Hepatocyte (in vitro differentiated cells): ENCODE measurements at places on chromosomes 11 and 22.
A peak's percentile ranks its signal among the peaks of the same experiment; 100 is the strongest.

DNA sequence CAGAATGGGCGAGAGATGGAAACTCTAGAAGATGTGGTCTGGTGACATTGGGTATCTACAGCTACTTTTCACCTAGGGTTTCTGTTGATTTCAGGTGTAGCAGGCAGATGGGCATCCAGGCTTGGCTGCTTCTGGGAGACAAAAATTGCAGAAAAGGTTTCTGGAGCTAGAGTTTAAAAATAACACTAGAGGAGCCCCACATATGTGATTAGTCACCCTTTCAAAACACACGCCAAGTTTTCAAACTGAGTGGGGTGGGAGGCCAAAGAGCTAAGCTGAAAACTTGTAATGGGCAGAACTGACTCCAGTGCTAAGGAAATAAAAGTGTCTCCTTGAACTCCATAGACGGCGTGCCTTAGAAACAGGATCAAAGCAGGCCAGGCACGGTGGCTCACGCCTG is 80.8 kb downstream of the GRK3 start:
- DNase-seq: no peak

DNA sequence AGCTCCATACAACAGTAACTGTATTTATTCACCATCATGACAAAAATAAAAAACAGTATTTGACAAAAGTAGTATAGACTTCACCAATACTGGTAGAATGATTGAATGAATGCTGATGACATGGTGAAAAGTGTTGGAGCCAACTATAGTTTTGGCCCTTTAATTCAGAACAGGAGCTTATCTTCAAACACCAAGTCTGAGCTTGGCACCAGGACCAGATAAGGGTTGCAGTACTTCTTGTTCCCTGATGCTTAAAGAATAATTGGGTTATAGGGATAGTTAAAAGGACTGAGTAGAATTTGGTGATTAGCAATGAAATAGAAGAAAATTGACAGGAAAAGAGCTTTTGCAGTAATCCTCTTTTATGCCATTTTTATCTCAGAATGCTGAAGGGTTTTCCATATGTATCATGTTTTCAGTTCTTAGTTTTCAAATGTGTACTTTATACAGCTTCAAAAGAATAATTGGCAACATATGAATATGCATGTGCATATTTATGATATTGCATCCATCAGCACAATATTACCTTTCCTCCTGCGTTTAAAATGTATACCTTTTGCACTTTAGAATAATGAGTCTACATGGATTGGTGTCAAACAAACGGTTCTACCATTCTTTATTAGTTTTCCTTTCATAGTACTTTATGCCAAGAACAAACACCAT is 214.2 kb upstream of the ARHGAP42 start:
- DNase-seq: no peak

- no peak for DNase-seq
Observed at GRCh38 chr11:106624377-106624776, 393.9 kb downstream of the GUCY1A2 start.

- no peak for DNase-seq
Observed at GRCh38 chr22:47457509-47458300, 695.3 kb downstream of the TBC1D22A start.

DNA sequence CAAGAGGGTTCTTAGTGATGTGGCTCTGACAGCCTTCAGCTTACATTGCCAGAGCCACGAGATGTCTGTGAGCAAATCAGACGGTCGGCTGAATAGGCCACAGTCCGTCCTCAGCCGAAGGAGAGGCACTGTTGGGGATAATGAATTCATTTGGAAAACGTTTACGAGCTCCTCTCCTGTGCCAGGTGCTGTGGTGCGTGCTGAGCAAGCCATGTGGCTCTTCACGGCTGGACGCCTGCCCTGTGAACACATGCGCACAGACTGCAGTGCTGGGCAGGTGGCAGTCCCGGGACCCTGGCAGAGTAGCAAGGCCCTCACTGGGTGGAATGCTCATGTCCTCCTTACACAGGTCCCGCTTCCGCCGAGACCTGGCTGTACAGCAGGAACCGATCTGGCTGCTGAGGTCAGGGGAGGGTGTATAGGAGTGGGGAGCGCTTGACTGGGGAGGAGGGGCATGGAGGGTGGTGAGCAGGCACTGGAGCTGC is 6.8 kb downstream of the TBC1D22A start:
- no peak for DNase-seq

DNA sequence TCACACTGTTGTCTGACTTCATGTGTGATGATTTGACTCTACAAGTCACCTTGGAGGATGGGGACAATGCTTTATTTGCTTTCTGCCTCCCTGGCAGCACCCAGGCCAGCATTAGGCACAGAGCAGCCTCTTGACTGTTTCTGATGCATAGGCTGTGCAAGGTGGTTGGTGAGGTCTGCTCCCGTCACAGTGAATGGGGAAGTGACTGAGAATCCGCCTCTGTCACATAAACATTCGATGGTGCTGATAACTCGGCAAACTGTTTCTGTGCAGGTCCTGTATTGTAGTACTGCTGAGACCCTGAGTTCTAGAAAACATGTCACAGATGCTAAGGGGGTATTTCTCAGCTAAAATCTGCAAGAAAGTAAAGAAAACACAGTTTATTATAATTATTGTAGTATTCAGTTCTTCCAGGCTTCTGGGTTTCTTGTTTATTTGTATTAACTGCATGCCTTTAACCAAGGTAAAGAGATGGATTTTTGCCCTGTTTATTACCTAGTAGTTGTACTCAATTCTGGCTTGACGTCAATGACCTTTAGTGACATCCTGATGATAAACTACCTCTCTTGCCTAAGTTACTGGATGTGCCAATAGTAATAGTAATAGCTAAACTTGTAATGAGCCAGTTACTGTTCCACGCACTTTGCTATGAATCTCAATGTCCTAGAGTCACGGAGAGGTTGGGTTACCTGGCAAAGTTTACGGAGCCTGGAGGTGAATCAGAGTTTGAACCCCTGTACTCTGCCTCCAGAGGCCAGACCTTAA is 24.8 kb upstream of the RCN1 start:
- DNase-seq: no peak

GRCh38 chr11:129410395-129410960 is 34.8 kb downstream of the BARX2 start:
- no peak for DNase-seq

GRCh38 chr11:32400196-32400595 is 35.1 kb downstream of the WT1 start:
- peak; percentile 43 for DNase-seq

DNA sequence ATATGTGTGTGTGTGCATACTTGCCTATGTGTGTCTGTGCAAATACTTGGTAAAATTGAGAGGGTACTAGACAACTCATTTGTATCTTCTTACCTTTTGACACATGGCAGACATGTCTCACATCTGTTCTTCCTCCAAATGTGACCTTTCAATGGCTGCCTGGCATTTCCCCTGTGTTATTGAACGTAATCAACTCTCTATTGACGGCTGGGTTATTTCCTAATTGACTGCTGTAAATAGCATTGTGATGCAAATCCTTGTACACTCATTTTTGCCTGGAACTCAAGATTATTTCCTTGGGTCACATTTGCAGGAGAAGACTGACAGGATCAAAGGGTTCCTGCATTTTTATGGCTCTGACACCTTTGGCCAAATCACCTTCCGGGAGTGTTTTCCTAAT is 37.4 kb downstream of the KCNQ1 start:
- DNase-seq: no peak

- no peak for DNase-seq
Observed at GRCh38 chr22:29195964-29196666, 9.6 kb upstream of the EMID1 start.

GRCh38 chr11:92846491-92847125 is 122.8 kb upstream of the MTNR1B start:
- peak; percentile 17 for DNase-seq

DNA sequence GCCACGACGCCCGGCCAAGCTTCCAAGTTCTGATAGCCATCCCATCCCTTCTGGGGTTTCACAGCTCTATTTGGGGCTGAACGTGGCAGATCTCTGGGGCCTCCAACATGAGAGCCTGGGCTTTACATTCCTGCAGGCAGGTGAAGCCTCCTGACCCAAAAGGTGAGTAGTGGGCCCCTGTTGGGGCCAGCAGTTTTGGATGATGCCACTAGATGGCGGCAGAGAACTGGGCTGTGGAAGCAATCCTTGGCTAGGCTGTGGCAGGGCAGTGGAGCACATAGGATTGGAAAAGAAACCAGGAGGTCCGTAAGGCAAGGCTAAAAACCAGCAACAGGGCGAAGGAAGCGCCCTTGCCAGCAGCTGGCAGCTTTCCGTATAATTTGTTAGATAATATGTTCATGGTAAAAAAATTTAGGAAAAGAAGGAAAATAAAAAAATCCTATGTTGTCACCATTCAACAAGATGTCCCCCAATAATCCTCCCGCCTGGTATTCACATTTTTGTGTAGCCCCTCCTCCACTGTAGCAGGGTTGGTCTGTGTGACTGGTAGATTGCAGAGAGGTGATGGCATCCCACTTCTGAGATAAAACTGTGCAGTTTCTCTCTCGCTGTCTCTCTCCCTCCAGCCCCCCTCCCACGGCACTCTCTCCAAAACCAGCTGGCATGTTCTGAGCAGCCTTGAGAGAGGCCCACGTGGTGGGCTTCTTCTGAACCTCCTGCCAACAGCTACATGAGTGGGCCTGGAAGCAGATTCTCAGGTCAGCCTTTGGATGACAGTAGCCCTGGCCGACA is 43.6 kb upstream of the OR4B1 start:
- peak; percentile 80 for DNase-seq

DNA sequence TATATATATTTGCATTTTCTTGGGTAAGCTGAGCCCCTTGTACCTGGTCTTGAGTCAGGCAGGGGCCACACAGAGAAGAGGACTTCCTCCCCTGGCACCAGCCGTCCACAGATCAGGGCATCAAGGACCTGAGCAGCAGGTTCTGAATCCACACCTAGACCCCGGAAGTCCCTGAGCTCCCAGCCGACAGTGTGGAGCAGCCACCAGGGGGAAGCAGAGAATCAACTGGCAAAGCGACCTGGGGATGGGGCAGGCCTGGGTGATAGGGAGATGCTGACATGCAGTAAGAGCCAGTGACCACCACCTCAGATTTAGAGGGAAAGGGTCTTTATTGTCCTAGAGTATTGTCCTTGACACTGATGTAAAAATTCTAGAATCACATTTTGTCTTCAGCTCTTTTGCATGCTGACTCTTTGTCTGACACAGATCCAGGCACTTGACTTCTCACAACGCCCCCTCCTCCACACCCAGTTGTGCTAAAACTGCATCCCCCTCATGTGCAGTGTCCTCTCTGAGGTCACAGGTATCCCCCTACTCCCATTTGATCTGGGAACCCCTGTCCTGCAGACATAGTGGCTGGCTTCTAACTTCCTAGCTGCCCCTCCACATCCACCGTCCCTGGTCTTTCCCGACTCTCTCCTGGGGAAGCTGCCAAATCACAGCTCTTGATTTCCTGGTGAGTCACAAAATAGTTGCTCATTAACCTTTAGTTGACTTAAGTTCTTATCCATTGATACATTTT is 109.3 kb downstream of the GGTLC2 start:
- DNase-seq: peak; percentile 76

DNA sequence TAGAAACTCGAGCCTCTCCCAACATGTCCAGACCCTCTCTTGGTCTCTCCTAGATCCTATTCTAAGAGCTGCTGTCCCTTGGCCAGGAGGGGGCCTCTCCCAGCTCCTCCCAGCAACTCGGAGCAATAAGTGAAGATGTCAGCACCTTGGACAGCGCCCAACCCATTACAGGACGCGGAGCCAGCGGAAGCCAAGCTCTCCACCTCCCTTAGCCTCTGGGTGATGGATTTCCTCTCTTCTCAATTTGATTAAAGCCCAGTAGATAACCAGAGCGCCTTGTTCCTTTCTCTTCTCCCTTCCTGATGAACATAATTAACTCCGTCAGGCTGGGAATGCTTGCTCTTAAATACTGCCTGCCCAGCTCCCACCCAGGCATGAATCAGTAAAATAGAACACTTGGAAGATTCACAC is 26.2 kb upstream of the TPBGL start:
- peak; percentile 93 for DNase-seq

- DNase-seq: no peak
Observed at GRCh38 chr22:39596601-39597000, 26.0 kb downstream of the CACNA1I start.

DNA sequence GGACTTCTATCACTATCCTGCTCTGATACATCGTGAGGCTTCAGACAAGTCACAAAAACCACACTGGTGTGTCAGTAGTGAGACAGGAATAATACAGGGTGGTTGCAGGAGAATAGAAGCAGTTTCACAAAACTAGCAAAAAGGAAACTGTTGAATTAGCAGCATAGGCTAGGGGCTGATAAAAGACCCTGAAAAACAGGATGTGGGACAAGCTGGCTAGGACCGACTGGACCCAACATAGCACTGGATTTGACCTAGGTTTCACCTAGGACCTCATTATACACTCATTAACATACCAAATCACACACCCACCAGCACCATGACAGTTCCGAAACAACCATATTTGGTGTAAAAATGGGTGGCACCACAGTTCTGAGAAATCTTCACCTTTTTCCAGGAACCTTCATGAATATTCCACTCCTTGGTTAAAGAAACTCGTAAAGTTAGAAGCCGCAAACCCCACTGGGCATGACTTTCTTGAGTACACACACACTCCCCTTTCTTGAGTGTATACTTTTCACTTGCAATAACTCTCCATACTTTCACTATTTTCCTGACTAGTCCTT is 76.2 kb downstream of the SLC1A2 start:
- DNase-seq: no peak

- no peak for DNase-seq
Observed at GRCh38 chr11:21066030-21066429, 396.6 kb downstream of the NELL1 start.

DNA sequence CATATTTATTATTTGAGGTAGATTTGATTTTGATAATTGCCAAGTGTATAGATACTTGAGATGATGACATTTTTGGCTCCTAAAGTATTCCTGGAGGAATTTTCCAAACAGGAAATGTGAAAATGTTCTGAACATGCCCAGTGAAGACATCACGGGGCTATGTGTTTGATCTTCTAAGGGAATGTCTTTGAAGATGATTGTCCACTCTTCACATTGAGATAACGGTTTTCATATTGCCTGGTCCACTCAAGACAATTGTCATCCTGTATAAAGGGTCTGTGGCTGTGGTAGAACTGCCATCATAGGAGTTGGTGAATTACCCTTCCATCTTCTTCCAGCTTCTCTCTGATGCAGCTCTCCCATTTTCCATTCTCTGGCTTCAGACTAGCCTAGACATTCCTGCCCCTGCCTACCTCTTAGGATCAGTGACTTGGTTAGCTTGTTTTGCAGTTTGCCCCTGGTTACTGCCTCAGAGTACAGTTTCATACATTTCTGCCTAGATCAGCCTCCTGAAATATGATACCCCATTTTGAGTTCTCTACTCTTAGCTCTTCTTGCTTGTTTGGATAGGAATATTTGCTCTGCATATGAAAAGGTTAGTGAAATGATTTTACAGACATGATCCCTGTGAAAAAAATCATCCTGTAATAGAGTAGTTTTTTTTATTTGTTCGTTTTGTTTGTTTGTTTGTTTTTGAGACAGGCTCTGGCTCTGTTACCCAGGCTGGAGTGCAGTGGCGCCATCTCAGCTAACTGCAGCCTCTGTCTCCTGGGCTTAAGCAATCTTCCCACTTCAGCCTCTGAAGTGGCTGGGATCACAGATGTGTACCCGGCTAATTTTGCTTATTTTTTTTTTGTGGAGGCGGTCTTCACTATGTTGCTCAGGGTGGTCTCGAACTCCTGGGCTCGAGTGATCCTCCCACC is 111.4 kb upstream of the SORL1-AS1 start:
- no peak for DNase-seq
